Kidney (tissue), 22 donors: ENCODE measurements at places on chromosomes 7 and 10. TPM values are rescaled to one million over a fixed set of nuclear protein-coding genes. Genes with fewer than 3 reads are reported as not detected.
A peak's percentile ranks its signal among the peaks of the same experiment; 100 is the strongest.

Gene LEP
- total RNA-seq, result not detected

Gene SRGN
- total RNA-seq, result 130 TPM

Gene AP4M1
- total RNA-seq, result 22.8 TPM

Gene LRRC61
- total RNA-seq, result 17.1 TPM

Gene GJD4
- total RNA-seq, result not detected

Gene CYP3A5
- total RNA-seq, result 13.5 TPM

Gene CLDN4
- 342 TPM for total RNA-seq

Gene SLC16A12
- total RNA-seq, result 38.8 TPM

Gene FAM20C
- 84.9 TPM for total RNA-seq

Gene FOXI2
- 1.1 TPM for total RNA-seq

GRCh38 chr10:60101821-60102220, 195.5 kb upstream of the CCDC6 start:
- no peaks in the 10 kb centered on the region for H3K27me3 ChIP-seq
- H3K27ac ChIP-seq, result no peak overlapping the region
- DNase-seq, result no peak
- H3K4me3 ChIP-seq, result no peak overlapping the region

- H3K27ac ChIP-seq, result no peak overlapping the region
- H3K36me3 ChIP-seq, result peaks cover 2% of the 10 kb centered on the region
- H3K27me3 ChIP-seq, result no peaks in the 10 kb centered on the region
- no peak for DNase-seq
- H3K4me1 ChIP-seq, result no peaks in the 10 kb centered on the region
- H3K4me3 ChIP-seq, result no peak overlapping the region
Observed at GRCh38 chr7:104160375-104160774, 47.4 kb downstream of the ORC5 start.

DNA sequence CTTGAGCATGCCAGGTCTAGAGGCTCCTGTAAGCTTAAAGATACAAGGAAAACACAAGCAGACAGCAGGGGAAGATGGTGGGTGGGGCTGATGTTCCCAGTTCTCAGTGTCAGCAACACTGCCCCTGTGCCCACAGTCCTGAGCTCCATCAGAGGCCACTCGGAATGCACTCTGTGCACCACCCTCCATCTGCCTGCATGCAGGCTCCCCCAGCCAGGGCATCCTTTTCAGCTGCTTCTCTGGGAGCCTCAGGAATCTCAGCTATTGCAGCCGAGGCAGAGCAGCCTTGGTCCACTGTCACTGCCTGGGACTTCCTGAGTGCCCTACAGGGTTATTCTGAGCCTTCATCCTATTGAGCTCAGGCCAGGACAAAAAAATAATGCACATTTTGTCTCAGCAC, 22.2 kb downstream of the LBX1 start:
- no peak overlapping the region for H3K4me3 ChIP-seq
- H3K4me1 ChIP-seq, result no peaks in the 10 kb centered on the region
- no peak for DNase-seq
- no peak overlapping the region for H3K27ac ChIP-seq
- peaks cover 8% of the 10 kb centered on the region for H3K27me3 ChIP-seq
- no peaks in the 10 kb centered on the region for H3K36me3 ChIP-seq

GRCh38 chr7:14777806-14778205, 124.7 kb downstream of the DGKB start:
- H3K27me3 ChIP-seq, result no peaks in the 10 kb centered on the region
- H3K36me3 ChIP-seq, result no peaks in the 10 kb centered on the region
- H3K27ac ChIP-seq, result no peak overlapping the region
- no peak overlapping the region for H3K4me3 ChIP-seq

- H3K27ac ChIP-seq, result no peak overlapping the region
- no peak overlapping the region for H3K4me3 ChIP-seq
- no peaks in the 10 kb centered on the region for H3K27me3 ChIP-seq
- DNase-seq, result no peak
- H3K4me1 ChIP-seq, result peaks cover 8% of the 10 kb centered on the region
- peaks cover 36% of the 10 kb centered on the region for H3K36me3 ChIP-seq
Observed at GRCh38 chr10:5647507-5648240, 18.7 kb downstream of the ASB13 start.

DNA sequence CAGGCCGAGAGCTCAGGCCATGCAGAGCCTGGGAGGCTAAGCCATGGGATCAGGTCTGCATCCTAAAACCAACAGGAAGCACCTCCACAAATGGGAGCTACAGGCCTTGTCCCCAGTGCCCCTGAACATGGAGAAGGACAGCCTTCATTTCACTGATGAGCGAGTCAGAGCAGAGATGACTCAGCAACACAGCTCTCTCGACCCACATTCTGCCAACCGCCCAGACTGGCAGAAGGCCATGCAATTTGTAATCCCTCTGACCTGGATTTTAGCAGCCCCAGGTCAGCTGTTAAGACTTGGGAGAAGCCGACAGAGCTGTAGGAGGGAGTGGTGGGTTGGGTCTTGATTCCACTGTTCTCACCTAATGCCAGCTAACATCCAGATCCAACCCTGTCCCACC, 25.5 kb downstream of the VOPP1 start:
- H3K36me3 ChIP-seq, result no peaks in the 10 kb centered on the region
- no peak for DNase-seq
- H3K27ac ChIP-seq, result peak overlapping the region; percentile 38
- no peaks in the 10 kb centered on the region for H3K27me3 ChIP-seq
- H3K4me3 ChIP-seq, result no peak overlapping the region

- no peaks in the 10 kb centered on the region for H3K36me3 ChIP-seq
- no peaks in the 10 kb centered on the region for H3K27me3 ChIP-seq
- H3K27ac ChIP-seq, result no peak overlapping the region
Observed at GRCh38 chr10:60399328-60399727, 9.7 kb upstream of the ANK3 start.

- H3K4me3 ChIP-seq, result peak within 1 kb of the TSS; percentile 17
- H3K27me3 ChIP-seq, result no peaks in the 10 kb centered on the region
- no peaks in the 10 kb centered on the region for H3K4me1 ChIP-seq
- no peak within 1 kb of the TSS for H3K27ac ChIP-seq
- peak; percentile 43 for DNase-seq
Observed at GRCh38 chr10:13001041-13001886, at the start of gene CCDC3. Gene CCDC3 (minus strand): TSS chr10:13001713. CDS start chr10:13001570, 143 bp downstream.

DNA sequence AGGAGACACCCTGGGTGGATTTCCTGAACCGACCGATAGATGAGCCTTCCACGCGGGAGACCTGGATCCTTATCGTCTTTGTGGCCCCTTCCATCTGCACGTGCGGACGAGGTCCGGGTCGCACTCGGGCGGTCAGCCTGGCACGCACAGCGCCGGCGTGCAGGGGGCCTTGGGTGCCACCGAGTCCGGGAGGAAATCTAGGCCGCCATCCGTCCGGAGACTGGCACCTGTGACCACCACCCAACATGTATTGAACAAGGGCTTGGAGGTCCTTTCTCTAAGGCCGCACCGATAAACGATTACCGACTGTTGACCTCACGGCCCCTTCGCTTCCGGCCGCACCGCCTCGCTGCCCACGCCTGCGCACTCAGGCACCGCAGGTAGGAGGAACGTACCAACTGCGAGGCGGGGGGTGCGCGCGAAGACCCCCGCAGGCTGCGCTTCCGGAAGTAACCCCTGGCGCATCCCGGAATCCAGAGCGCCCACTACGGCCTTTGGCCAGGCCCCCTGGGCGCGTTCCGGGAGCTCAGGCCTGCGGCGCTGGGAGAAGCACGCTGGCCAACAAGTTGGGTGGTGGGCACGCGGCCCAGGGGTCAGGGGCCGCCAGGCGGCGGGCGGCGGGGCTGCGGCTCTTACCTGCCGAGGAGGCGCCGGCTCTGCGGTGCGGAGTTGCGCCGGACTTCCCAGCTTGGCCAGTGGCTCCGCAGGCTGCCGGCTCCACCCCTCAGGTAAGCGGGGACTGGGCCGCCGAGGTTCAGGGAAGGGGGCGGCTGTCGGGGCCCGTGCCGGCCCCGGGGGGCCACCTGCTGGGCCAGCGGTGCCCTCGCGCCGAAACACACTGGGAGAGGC, at the start of the genes ACTR3C and LRRC61:
ACTR3C (minus strand) TSS at position 713 of the 849 bp plus-strand sequence. CDS start 28,249 bp downstream, outside the sequence.
LRRC61 (plus strand) TSS at position 523 of the 849 bp plus-strand sequence. CDS start 13,507 bp downstream, outside the sequence.
- peak within 1 kb of the TSS; percentile 80 for H3K4me3 ChIP-seq
- H3K27me3 ChIP-seq, result no peaks in the 10 kb centered on the region
- H3K4me1 ChIP-seq, result peaks cover 20% of the 10 kb centered on the region
- DNase-seq, result peak; percentile 88
- peak within 1 kb of the TSS; percentile 95 for H3K27ac ChIP-seq
- H3K36me3 ChIP-seq, result peaks cover 12% of the 10 kb centered on the region

DNA sequence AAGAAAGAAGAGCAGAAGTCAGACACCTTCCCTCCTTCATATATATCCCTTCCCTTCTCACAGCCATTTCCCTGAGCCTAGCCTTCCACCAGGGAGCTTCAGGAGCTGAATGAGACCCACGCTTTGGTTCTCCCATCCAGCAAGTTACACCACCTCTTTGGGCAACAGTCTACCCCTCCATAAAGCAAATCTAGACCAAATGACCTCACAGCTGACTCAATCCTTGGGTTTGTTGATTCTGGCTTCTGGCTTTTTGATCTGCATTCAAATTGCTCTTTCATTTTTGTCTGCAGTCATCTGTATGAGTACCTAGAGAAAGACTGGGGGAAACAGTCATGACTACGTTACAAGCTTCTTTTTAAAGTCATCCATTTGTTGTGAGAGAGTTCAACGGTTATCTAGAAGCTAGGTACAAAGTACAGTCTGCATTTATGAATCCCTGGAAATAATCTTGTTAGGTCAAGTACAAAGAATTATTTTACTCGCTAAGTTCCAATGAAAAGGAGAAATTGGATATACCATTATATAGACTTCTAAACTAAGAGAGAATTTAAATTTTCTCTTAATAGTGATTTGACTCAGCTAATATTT, 86.3 kb downstream of the RAB11FIP2 start:
- H3K4me3 ChIP-seq, result no peak overlapping the region
- no peaks in the 10 kb centered on the region for H3K27me3 ChIP-seq
- DNase-seq, result no peak
- H3K4me1 ChIP-seq, result no peaks in the 10 kb centered on the region

DNA sequence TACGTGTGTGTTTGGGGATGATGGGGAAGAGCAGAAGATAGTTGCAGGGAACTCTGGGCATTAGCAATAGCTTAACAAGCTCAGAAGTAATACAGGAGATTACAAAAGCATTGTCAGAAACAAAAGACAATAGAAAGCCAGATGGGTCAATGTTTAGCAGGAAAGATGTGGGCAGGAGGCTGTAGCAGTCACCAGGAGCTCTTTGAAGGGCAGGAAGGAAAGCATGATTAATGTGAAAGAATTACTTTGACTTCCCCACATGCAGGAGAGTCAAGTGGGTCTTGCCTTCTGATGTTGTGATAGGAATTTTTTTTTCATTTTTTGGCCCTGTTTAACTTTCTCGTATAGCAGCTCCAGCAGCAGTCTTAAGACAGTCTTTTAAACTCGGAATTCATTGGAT, 6.0 kb upstream of the SMNDC1 start:
- no peak overlapping the region for H3K4me3 ChIP-seq
- no peak overlapping the region for H3K27ac ChIP-seq
- H3K4me1 ChIP-seq, result no peaks in the 10 kb centered on the region
- no peak for DNase-seq
- no peaks in the 10 kb centered on the region for H3K27me3 ChIP-seq
- no peaks in the 10 kb centered on the region for H3K36me3 ChIP-seq

DNA sequence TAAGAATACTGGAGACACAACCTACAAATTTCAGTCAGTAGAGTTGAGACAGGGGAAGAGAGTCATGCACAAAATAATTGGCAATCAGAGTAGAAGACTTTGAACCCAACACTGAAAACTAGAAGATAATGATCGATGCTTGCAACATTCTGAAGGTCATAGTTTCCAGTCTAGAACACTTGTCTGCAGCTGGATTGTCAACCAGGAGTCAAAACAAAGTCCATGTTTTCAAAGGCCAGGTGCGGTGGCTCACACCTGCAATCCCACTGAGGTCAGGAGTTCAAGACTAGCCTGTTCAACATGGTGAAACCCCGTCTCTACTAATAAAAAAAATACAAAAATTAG, 26.8 kb upstream of the SMURF1 start:
- no peaks in the 10 kb centered on the region for H3K36me3 ChIP-seq
- DNase-seq, result no peak
- no peaks in the 10 kb centered on the region for H3K27me3 ChIP-seq

DNA sequence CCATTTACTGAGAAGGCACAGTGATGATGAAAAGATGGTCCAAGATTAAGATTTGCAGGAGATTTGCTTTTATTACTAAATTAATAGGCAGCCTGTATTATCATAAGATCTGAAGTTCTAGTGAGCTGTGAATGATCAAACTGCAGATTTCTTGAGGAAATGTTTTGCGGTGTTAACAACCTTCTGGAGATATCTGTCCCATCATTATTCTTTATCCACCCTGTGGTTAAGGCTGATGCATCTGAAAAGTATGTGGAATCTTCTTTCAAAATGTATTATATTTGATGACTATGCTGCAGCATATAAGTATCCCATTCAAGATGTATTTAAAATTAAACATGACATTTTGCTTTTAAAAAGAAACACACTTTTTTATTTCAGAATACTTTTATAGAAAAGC, 150.3 kb downstream of the POLR1F start:
- no peak overlapping the region for H3K4me3 ChIP-seq
- no peak for DNase-seq
- no peaks in the 10 kb centered on the region for H3K27me3 ChIP-seq
- no peak overlapping the region for H3K27ac ChIP-seq
- no peaks in the 10 kb centered on the region for H3K36me3 ChIP-seq
- no peaks in the 10 kb centered on the region for H3K4me1 ChIP-seq

DNA sequence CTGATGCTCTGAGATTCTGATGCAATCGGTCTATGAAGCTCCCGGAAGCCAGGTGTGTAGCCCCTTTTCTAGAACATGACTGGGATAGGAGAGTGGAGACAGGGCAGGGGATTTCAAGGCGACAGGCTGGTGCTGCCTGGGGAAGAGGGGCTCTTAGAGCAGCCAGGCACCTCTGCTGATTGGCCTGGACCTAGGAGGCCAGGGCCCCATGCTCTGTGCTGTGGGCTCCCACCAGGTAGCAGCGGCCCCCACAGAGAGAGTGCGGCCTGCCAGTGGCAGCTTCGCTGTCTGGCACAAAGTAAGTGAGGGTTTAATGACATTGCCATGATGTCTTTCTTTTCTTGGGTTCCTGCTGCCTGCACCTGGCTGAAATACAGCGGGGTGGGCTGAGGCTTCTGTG, 99.4 kb upstream of the PODXL start:
- no peak overlapping the region for H3K4me3 ChIP-seq
- H3K27ac ChIP-seq, result no peak overlapping the region
- H3K27me3 ChIP-seq, result no peaks in the 10 kb centered on the region
- no peaks in the 10 kb centered on the region for H3K4me1 ChIP-seq
